ENCODE measurements at places on chromosomes 4 and X.

GRCh38 chrX:31258166-31258565, 186.3 kb upstream of the FTHL17 start:
- no peak for DNase-seq

GRCh38 chr4:38109896-38110295, 149.7 kb downstream of the PTTG2 start:
- DNase-seq, result no peak

GRCh38 chrX:6990552-6991193, 156.8 kb upstream of the STS start:
- no peak for DNase-seq

DNA sequence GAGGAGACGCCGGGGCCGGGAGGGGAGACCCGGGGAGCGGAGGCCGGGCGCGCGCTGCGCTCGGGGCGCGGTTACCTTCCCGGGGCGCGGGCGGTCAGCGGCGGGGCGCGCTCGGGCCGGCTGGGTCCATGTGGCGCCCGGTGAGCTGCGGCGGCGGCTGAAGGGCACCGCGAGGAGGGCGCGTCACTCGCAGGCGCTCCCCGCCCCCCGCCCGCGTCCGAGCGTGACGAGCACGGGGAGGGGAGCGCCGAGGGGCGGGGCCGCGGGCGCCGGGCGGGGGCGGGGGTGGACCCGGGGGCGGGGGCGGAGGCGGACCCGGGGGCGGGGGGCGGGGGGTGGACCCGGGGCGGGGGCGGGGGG, at the start of gene CPLX1:
Gene CPLX1, minus strand, starts transcription at position 159 of the 360 bp plus-strand sequence. CDS start 1,607 bp downstream, outside the sequence.
- DNase-seq, result no peak

DNA sequence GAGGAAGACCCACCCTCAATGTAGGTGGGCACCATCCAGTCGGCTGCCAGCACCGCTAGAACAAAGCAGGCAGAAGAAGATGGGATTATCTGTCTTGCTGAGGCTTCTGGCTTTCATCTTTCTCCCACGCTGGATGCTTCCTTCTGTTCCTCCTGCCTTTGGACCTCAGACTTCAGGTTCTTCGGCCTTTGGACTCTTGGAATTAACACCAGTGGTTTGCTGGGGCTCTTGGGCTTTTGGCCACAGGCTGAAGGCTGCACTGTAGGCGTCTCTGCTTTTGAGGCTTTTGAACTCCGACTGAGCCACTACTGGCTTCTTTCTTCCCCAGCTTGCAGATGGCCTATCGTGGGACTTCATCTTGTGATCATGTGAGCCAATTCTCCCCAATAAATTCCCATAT, 55.1 kb downstream of the PDLIM5 start:
- no peak for DNase-seq
